Lung microvascular endothelial cell (primary cell): ENCODE measurements at places on chromosomes 6 and 20. TPM values are rescaled to one million over a fixed set of nuclear protein-coding genes. Genes with fewer than 3 reads are reported as not detected.

- DNase-seq = peak; percentile 53
Measured at GRCh38 chr6:133774356-133774755, 114.6 kb upstream of the TCF21 start.

GRCh38 chr6:2183752-2184151 is 61.7 kb downstream of the GMDS start:
- no peak for DNase-seq

GRCh38 chr6:72787391-72788031 is 165.6 kb downstream of the KCNQ5 start:
- no peak for DNase-seq

DNA sequence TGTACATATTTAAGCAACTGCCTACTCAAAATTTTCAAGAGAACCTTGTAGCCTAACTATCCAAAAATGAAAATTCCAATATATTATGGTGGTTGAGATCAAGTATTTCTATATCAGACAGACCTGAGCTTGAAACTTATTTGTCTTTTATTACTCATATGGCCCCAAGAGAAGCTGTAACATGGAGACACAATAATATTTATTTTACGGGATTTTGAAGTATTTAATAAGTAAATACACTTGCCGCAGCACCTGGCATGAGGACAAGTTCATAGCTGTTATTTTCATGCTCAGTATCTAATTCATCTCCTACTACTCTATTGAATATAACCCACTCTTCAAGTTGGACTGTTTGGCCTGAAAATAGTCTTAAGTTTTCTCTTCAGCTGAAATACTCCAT is 28.0 kb downstream of the PTPRK start:
- DNase-seq = peak; percentile 69

- peak; percentile 93 for DNase-seq
Measured at GRCh38 chr6:118651282-118652050, at the start of gene CEP85L. Gene CEP85L, minus strand, starts transcription at chr6:118651591. Its CDS starts 322 bp downstream, at chr6:118651269.

DNA sequence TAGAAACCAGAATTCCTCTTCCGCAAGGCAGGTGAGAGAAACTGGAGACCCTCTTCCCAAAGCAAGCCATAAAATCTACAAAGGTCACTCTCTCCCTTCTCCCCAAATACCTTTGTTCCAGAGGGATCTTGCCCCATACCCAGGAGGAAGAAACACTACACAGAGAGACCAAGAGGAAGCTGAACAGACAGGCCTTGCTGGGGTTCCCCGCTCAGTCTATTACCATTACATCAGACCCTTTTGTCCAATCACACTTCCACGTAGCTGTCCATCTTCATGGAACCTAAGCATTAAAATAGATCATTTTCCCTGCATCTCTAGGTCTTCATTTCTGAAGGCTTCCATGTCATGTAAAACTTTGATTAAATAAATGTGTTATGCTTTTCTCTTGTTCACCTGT is 32.1 kb downstream of the METTL24 start:
- DNase-seq = no peak

DNA sequence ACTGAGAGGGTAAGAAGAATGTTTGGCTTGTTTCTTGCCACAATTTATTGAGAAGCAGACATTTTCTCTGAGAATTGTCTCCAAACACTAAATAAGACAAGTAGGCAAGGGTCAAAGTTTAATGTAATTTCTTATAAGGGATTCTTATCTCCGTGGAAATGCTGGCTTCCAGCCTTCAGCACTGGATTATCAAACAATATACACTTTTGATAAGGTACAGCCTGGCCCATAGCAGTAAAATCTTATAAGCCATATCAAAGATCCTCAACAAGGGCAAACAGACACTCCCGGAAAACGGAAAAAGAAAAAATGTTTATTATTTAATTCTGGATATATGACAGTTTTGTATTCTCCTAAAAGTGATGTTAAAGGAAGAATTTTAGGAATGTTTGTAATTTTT is 18.5 kb upstream of the ZSCAN9 start:
- no peak for DNase-seq

Gene CST2
- total RNA-seq = not detected in 2 replicates

GRCh38 chr6:15276036-15276985 is 30.4 kb downstream of the JARID2 start:
- no peak for DNase-seq

GRCh38 chr6:33671744-33672072 is 39.8 kb downstream of the UQCC2 start:
- no peak for DNase-seq

Gene GNRH2
- not detected in 2 replicates for total RNA-seq

- peak; percentile 76 for DNase-seq
Measured at GRCh38 chr6:75855052-75855451, 106.0 kb downstream of the MYO6 start.

GRCh38 chr20:51378171-51378928 is 164.2 kb downstream of the NFATC2 start:
- peak; percentile 56 for DNase-seq

DNA sequence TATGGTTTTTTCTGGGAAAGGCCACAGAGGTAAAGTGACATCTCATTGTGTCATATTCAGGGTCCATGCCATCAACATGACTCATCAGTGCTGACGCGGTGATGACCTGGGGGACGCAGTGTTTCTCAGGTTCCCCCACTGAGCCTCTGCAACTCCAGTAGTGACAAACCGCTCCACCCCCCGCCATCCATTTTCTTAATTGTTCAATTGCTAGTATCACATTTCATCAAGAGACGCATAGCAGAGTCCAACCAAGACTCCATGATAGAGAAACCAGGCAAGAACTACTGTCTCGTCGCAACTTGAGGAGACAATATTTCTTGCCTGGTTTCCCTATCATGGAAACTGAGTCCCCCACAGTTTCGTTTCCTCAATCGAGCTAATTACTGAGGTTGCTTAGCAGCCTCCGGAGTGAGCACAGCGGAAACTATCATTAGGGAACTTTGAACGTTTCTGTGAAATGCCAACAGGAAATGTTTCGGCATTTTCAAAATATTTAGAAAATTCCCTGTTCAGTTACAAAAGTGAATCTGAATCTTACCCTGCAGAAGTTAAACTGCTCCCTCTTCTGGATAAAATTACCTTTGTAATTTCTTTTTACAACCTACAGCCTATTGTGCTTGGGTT is 12.2 kb upstream of the SERPINB1 start:
- DNase-seq = peak; percentile 93

GRCh38 chr20:40654876-40655275 is 34.2 kb downstream of the MAFB start:
- DNase-seq = no peak

DNA sequence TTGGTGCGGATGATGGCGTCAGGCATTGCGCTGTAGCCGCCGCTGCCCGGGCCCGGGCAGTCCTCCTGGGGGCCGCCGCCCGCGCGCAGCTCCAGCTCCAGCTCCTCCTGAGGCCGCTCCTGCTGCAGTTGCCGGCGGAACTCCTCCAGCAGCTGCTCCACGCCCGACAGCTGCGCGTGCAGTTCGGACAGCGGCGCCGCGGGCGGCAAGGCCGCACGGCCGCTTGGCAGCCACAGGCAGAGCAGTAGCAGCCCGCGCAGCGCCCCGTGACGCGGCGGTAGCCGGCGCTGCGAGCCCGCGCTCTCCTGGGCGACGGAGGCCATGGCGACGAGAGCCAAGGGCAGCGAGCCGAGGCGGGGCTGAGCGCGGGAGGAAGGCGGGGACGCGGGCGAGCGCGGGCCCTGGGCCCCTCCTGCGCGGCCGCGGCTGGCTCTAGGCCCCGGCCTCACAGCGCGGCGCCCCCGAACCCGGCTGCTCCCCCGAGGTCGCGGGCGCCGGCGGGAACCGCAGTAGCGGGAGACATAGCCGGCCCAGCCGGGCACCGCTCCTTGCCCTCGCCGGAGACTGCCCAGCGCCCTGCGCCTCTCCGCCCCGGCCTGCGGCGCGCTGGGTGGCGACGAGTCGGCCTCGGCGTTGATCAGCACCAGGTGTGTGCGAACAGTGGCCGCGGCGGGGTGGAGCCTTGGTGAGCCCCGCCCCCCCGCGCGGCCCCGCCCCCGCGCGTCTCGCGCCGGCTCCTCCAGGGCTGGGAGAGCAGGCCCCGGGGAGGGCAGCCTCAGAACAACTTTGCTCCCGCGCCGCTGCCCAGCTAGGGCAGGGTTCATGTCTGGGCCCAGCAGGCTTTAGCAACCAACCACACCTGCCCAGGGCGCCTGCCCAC is at the start of gene LRP11:
LRP11 (minus strand) TSS at position 662 of the 880 bp plus-strand sequence; CDS start at position 323, 339 bp downstream.
- peak; percentile 87 for DNase-seq

Gene CASS4
- total RNA-seq = under 0.01 and 1.2 TPM in 2 replicates

Gene EYA2
- not detected in 2 replicates for total RNA-seq

GRCh38 chr6:168939041-168939440 is 314.6 kb downstream of the THBS2 start:
- DNase-seq = no peak

GRCh38 chr20:62910777-62911497 is 15.4 kb downstream of the DIDO1 start:
- no peak for DNase-seq

- DNase-seq = peak; percentile 91
Measured at GRCh38 chr6:121666814-121667213, 231.4 kb downstream of the GJA1 start.

GRCh38 chr6:157461000-157461915 is 80.3 kb downstream of the ZDHHC14 start:
- DNase-seq = peak; percentile 99

Gene EPHA7
- total RNA-seq = under 0.01 TPM in 2 replicates

DNA sequence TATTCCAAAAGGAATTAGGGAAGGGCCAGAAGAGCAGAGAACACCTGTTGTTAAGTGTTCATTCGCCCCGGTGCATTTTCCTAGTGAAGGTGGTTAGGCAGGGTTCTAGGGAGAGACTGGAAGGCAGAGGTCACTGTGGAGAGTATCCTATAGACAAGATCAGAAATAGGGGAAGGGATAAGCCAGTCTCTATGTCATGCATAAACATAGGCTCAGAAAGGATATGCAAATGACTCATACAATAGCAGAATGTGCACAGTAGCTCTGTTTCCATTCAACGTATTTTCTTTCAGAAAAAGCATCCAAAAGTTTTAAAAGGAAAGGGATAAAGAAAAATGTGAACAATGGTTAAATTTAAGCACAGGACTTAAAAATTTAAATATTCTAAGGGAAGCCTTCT is 47.4 kb downstream of the BMP6 start:
- DNase-seq = peak; percentile 40

GRCh38 chr20:53028337-53029007 is 56.3 kb downstream of the TSHZ2 start:
- no peak for DNase-seq

Gene SLC17A1
- total RNA-seq = not detected in 2 replicates

- peak; percentile 97 for DNase-seq
Measured at GRCh38 chr6:21953831-21954801, 342.7 kb downstream of the PRL start.

GRCh38 chr6:74250161-74250818 is 554.3 kb downstream of the CD109 start:
- peak; percentile 17 for DNase-seq

Gene ARMC12
- total RNA-seq = 0.22 and 0.40 TPM in 2 replicates

DNA sequence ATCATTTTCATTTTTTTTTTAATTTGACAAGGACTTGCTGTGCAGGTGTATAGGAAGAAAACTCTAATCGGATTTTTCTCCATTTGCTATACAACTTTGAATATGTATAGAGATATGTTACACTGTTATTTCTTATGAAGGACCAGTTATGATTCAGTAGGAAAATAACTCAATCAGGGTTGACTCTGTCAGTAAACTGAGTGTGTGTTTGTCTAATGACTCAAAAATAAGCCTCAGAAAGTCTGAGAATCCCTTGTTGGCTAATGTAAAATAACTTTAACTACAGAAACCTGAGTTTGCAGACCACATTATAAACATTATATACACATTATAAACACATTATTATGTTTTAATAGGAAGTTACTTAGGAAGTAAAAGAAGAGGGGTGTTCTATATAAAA is 352.6 kb downstream of the RIMS1 start:
- no peak for DNase-seq

DNA sequence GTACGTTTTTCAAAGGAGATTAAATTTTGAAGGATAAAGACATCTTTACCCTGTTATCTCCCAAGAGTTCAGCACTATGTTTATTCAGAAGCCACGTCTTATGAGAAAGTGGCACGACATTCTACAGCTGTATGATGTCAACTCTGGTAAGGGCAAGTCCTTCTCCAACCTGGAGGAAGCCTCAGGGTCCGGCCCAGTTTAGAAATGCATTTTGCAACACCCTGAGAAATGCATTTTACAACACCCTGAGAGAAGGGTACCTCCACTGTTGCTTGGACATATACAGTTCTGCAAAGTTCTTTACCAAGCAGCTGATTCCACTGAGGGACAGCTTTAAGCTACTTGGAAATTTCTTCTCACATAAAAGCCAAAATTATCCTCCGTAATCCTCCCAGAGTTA is 17.5 kb downstream of the NAPB start:
- no peak for DNase-seq

DNA sequence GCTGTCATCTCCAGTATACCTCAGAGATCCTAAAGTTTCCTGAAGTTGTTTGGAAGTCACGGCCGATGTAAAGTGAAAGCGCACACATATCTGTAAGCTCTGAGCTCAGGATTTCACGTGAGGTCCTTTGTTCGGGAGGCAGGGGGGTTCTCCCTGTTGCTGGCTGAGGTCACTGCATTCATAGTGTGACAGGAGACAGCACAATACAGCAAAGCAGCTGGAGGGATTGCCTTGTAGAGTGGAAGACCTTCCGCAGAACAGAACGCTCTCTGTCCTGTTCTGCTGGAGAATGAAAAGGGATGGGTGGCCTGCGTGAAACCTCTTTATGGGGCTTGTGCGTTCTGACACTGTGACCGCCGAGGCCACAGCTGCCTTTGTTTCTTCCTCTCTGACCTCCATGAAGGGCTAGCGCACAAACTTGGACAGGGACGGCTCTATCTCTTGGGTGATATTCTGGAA is 13.4 kb upstream of the SERPINB1 start:
- peak; percentile 95 for DNase-seq

DNA sequence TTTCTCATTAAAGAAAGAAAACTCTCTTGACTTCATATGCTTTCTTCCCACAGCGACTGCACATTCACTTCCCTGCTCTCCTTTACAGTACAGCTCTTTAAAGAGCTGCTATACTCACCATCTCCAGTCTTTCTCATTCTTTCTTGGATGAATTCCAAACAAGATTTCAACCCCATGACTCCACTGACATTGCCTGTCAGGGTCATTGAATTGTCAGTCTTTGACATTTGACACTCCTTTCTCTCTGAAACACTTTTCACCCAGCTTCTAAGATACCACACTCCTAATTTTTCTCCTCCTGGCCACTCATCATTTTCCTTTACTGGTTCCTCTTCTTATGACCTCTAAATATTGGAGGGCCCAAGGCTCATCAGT is 811 bp upstream of the ARMH2 start:
- DNase-seq = no peak

Gene TREM2
- not detected in 2 replicates for total RNA-seq

DNA sequence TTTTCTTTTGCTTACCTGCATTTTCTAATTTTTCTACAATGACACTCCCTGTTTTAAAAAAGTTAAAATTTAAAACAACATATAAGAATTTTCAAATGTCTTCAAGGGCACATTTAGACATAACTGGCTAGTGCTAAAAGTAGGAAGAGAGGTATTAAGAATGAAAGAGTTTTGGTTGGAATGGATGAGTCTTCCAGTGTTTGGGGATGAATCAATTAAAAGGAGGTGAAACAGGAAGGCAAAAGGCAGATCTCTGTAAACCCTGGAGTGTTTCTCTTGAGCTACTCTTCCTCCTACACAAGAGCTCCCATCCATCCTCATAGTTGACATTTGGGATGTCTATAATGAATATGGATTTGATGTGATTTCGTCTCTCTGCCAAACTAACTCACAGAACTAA is 238.5 kb upstream of the SUPT3H start:
- DNase-seq = no peak

GRCh38 chr20:54131675-54132611 is 41.8 kb downstream of the CYP24A1 start:
- DNase-seq = no peak
